D721Med (cell line): ENCODE measurements at places on chromosomes 12 and 14.

DNA sequence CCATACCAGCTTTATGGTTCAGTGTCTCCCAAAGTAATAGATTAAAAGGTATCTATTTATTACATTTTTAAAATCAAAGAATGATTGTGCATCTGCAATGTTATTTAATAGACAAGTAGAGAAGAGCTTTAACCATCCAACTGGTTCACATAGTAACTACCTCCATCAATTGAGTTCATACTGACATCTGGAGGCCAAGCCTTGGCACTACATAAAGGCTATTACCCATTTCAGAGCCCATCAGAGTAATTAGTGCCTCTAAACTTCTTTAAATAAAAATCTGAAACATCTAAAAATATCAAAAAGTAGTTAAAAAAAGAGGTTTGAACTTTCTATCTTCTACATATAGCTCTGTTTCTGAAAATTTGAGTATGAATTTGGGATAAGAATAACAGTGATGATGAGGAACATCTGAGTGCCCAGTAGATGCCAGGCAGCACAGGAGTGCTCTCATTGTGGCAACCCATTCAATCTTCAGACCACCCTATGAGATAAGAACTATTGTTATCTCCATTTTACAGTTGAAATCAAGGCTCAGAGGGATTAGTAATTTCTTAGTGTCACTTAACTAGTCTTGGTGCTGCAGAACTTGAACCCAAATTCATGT, 132.9 kb upstream of the DAAM1 start:
- DNase-seq, result no peak

- no peak for DNase-seq
Observed at GRCh38 chr12:99558109-99558508, 89.4 kb upstream of the GARIN6 start.

DNA sequence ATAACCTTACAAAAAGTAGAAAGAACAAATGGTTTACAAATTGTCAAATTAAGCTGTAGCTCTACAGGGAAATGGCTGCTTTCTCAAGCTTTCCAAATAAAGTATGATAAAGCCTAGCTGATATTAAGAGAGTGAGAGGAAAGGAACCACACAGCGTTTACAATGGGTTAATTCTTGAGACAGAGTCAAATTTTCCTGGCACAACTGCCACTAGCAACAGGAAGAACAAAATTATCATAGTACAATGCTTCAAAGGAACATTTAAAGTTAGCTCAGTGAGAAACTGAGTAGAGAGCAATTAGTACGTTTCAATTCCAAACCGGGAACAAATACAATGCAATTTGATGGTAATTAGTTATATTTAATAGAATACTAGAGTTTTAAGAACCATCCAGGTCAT, 116.0 kb downstream of the PPP1R12A start:
- no peak for DNase-seq

DNA sequence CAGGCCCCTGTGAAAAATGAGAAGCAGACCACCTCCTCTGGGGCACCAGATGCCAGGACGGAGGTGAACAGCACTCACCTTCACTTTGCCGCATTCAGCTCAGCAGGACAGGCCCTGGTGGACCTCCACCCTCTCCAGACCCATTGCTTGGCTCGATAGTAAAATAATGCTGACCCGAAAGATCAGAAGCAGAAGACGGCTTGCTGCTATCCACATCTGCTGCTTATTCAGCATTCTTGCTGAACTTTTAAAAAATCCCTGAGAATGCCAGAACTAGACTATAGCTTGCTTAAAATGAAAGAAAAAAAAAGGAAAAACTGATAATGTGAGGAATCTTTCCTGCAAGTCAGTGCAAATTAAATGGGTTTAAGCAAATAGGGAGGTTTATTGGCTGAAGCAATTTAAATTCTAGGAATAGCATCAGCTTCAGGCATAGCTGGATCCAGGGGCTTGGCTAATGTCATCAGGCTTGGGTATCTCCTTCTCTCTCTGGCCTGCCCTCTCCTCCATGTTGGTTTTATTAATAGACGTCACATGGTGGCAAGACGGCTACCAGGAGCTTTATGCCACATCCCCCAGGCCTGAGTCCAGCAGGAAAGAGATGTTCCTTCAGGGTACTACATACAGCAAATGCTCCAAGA, 137.9 kb downstream of the SCARB1 start:
- no peak for DNase-seq

- DNase-seq, result no peak
Observed at GRCh38 chr12:1591543-1591942, 2.8 kb downstream of the FBXL14 start.

DNA sequence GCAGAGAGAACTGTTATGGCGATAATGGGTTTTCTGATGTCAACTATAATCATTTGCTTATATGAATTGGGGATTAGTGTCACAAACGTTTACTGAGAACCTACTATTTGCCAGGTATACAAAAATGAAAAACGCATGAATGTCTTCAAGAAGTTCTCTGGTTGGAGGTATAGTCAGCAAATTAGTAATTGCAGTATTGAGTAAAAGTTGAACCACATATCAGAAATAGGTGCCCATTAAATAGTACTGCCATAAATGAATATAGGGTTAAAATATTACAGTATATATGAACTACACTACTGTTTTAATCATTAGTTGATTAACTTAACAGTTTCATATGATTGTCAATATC, 60.0 kb downstream of the PTPRB start:
- no peak for DNase-seq

DNA sequence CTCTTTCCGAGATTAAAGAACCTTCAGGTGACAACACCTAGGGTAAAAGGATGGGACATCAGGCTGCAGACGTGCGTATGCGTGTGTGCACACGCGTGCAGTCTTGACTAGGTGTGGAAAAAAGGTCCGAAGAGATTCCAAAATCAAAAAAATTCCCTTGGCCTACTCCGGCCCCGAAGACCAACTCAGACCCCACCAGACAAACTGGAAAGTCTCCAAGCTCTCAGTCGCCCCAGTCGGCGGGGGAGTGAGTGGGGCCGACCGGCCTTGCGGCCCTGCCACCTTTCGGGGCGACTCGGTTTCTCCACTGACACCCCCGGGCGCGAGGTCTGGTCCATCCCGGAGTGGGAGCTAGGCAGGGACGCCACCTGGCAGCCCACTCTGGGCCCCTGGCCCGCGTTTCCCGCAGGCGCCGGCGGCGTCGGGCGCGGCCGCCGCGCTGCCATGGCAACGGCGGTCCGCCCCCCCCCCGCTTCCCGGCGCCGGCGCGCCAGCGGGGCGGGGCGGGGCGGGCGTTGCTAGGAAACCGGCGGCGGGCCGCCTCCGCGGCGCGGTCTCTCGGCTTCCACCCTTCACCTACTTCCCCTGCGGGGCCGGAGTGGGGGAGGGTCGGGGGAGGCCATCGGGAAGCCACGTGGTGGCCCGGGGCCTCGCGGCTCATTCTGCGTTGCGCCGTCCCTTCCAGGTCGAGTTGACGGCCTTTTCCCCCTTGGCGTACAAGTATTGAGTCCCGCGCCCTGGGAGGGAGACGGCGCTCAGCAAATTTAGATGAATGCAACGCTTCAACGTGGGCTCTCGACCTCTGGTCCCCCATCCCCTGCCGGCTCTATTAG, 253.1 kb downstream of the EFCAB11 start:
- DNase-seq, result no peak

GRCh38 chr12:53044896-53045695, 4.8 kb upstream of the TNS2 start:
- no peak for DNase-seq

GRCh38 chr12:98291828-98292227, 223.6 kb upstream of the TMPO start:
- DNase-seq, result no peak

GRCh38 chr12:24714237-24714636, 234.7 kb downstream of the BCAT1 start:
- no peak for DNase-seq

GRCh38 chr12:64181430-64182291, 40.4 kb downstream of the KICS2 start:
- DNase-seq, result no peak

GRCh38 chr14:63616015-63616414, 25.7 kb downstream of the WDR89 start:
- DNase-seq, result no peak

DNA sequence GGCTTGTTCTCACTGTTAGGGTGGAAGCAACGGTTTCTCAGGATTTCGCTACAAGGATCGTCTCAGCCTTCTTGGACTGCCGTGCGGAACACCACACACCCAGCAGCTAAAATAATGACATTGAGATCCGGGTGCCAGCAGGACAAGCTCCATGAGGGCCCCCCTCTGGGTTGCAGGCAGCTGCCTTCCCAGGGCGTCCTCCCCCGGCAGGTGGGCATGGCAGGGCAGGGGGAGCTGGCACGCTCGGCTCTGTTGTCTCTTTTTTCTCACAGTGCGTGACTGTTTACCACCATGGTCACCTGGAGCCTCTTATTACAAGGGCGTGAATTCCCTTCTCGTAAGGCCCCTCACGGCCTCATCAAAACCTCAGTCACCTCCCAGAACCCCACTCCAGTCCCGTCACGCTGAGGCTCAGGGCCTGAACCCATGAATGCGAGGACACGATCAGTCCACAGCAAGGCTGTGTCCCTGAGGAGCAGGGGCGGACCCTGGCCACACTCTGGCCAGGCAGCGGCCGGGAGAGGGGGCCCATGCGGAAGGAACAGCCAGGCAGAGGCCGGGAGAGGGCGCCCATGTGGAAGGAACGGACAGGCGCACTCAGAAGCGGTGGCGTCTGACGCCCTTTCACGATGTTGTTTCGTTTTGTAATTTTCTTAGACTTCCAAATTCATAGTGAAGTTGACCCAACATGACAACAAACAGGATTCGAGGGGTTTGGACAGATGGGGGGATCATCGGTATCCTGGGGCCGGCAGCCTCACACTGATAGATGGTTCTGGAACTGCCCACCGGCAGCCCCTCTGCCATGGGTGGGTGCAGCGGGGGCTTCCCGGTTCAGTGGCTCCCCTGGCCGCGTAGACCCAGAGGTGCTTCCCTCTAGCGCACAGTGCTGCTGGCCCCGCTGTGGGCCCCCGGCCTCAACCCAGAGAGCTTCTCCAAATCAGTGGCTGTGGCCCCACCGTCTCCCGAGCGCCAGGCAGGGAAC, 10.0 kb downstream of the LRCOL1 start:
- DNase-seq, result no peak

DNA sequence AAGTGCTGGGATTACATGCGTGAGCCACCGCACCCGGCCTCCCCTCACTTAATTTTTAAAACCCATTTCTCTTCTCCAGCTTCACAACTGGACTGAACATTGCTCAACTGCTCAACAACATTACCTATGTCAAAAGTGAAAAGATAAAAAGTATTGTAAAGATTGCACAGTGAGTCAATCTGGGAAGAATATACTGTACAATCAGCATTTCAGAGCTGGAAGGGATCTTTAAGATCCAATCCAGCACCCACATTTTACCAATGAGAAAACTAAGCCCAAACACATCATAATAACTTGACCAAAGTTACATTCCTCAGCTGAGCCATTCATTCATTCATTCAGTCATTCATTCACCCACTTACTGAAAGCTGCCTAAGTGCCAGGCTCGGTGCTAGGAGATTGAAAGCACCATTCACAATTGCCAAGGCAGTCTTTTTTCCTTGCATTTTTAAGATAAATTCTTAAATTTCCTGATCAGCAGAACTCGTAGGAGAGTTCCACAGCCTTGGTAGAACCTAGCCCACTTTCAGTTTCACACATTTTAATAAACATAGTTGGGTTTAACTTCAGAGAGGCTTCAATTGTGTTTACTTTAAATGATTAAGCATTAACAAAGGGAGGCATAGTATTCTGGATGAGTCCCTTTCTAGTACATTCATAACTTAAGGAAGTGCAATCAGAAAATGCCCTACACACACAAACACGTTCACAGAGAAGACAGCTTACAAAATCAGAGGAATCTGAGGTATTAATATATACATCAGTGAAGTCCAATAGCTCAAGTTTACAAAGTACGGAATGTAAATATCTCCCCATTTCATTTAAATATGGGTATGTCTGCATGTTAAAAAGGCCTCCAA, 3.0 kb downstream of the GALNT4 start:
- DNase-seq, result no peak

DNA sequence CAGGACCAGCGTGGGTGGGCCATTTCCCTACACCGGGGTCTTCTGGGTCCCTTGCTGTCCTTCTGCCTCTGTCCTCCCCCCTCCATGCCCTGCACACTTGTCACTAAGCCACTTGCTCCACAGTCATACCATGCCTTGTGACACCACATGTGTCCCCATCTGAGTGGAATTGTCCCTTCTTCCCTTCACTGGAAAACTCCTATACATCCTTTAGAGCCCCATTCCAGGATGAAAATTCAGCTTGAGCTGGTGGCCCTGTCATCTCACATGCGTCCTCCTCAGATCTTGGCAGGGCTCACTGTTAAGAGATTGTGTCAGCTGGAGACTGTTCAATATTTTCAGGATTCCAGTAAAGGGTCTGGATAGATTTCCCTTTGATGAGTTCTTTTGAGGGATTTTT, 87.4 kb downstream of the DNAH10 start:
- DNase-seq, result no peak

DNA sequence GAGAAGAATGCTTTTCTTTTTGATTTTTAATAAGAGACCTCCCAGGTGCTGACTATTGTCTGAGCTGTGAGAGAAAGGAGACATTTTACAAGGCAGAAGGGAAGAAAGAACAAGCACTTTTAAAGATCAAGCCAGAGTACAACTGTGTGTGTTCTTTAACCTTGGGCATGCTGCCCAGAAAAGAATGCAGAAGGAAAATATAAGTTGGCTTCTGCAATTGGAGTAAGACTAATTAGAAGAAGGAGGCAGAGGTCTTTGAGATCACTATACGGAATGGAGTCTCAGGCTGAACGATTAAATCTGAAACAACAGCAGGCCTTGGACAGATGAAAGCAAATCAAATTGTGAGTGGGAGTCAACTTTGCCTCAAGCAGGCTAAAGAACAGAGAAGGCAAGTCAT, 230.5 kb downstream of the ATP23 start:
- no peak for DNase-seq

DNA sequence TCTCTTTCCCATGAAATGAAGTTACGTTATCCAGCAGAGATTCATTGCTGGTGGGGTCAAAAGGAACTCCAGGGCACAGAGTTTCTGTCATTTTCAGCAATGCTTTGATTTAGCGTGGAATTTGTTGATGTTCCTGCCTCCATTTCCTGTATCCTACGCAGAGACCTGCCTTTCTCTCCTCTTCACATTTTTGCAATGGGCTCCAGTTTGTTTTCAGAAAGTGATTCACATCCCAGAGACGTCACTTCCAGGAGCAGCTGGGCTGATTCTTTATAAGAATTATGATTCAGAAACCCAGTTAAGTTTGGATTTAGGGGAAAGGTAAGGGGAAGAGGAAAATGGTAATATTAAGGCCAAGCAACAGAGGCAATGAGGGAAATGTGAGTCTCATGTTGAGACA, 11.6 kb downstream of the RNASE10 start:
- DNase-seq, result no peak
